ENCODE measurements at places on chromosomes 5 and 9.
A peak's percentile ranks its signal among the peaks of the same experiment; 100 is the strongest.

DNA sequence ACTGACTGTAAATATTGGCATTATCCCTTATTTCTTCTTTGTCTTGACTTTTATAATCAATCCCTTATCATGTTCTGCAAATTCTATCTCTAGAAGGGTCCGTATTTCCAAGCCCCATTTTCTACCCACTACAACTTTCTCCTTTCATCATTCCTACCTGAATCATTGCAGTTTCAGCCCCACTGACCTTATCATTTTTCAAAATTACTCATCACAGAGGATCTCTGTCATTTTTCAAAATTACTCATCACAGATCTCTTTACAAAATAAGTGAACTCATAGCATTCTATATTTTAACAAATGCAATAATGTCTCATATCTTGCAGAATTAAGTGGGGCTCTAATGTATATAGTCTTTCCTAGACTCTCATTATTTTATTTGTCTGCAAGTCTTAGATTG, 256.9 kb upstream of the COX7C start:
- DNase-seq = no peak

DNA sequence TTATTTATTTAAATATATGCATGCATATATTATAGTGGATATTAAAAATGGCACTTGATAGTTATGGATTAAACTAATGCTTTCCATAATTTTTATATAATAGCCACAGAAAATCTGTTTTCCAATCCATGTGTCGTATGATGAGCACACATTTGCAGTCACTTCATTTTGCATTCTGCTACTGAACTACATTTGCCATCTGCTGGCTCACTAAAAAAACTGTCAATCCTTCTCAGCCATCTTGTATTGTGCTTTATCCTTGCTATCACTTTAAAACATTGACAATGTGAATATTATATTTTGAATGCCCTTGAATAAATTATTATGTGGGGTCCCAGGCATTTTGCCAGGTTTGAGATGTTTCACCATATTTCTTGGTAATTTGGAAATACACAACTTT, 586.6 kb downstream of the DNAH5 start:
- no peak for DNase-seq

- no peak for DNase-seq
Observed at GRCh38 chr5:149628221-149628620, 46.9 kb downstream of the ARHGEF37 start.

DNA sequence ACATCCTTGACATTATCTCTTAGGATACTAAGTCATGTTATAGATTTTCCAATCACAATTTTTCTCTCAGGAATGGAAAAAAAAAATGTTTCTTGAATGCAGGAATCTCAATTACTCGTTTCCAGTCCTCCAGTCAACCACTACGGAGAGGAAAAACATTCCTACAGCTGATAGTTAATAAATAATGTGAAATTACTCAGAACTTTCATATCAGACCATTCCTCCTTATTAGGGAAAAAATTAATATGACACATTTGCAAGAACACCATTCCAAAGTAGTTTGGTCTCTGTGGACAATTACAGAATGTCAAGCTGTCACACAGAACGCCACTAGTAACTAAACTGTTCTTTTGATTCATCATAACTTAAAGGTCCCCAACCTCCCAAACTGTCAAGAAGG, 31.5 kb downstream of the MED27 start:
- no peak for DNase-seq

DNA sequence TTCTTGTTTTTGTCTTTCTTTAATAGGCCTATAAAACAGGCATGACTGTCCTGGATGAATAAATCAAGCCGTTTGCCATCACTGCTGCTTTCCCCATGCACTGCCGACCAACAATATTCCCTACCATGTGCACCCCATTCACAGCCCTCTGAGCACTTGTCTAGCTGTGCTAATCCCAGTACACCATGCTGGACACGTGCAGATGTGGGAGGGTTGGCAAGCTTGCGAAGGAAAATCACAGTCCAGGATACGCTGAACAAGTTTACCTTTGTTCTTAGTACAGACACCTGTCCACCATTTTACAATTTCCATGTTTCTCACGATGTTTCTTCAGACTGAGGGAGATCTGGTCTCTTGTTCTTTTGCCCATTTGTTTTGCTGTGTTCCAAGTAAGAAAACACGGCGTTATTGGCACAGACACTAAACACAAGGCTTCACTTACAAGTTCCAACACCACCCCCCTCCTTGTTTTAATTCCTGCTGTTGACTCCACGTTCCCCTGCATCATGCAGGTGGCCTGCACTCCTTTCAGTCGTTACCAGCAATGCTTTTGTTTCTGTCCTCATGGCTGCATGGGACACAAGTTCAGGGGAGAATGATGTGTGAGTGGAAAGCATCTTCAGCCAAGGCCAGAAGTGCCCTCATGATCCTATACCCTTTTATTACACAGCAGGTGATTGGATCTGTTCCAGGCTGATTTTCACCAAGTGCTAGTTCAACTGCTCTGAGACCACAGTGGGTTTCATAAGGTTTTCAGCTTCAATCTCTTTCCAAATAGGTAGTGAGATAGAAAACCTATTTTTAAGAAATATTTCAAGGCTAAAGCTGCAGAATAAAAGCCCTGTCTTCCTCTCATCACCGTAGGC, 608.9 kb downstream of the IRX1 start:
- DNase-seq = no peak

DNA sequence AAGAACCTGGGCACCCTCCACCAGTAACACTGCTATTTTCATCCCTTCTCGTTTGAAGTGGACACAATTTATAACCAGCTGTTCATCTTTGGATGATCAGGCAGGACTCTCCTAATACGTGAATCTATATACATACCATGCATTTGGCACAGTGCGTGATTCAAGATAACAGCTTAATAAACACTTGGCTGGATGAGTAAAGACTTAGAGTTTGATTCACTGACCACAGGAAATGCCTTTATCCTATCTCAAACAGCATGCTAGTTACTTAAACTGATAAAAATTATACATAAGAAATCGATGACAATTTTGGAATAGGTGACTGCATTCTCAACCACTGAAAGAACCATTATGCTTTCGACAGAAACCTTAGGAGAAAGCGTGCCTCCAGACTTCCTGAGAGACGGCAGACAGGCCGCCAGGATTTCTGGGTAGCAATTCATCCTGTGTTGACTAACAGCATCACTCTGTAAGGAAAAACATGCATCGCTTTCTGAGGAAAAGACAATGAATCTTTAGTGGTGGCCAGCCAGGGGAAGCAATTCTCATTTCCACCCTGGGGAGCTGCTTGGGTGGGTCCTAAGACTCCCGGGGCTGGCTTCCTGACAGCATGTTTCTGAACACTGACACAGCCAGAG, 9.7 kb downstream of the MRPL36 start:
- no peak for DNase-seq

GRCh38 chr9:98222885-98223691, 30.7 kb upstream of the CORO2A start:
- DNase-seq = no peak

GRCh38 chr9:20280330-20280729, 342.0 kb downstream of the MLLT3 start:
- DNase-seq = no peak

DNA sequence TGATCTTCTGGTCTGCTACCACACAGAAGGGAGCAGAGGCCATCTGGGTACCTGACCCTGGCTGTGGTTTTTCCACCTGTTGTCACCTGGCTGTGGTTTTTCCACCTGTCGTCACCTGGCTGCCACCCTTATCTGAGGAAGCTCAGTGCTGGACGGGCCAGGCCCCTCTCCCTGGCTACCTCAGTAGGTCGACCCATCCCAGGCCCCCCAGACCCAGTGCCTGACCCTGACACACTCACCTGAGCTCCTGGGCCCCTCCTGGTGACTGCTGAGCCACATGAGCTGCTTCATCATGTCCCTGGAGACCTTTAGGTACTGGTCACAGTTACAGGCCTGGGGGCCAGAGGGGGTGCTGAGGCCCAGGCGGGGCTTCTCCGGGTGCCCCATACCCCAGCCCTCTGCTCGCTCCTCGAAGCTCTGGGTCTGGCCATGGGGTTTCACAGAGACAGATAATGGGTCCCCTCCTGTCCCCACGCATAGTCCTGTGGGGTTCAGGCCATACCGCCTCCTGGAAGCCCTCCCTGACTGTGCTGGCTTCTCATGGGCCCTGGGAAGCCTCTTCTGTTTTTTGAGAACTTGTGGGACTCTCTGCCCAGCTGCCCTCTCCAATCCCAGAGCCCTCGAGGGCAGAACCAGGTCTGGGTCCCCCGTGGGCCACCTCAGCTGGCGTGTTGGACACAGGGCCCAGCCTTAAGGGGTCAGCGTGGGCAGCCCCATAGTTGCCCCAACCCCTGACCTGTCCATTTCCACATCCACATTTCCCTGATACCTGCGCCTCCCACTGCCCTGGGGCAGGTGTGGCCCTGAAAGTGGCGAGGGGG, 7.5 kb upstream of the NRARP start:
- no peak for DNase-seq

GRCh38 chr9:101093620-101094019, 65.1 kb downstream of the PLPPR1 start:
- no peak for DNase-seq

- peak; percentile 50 for DNase-seq
Observed at GRCh38 chr5:169064093-169064492, 236.8 kb downstream of the SLIT3 start.

- no peak for DNase-seq
Observed at GRCh38 chr9:68887232-68887631, 126.7 kb downstream of the PRKACG start.

- peak; percentile 80 for DNase-seq
Observed at GRCh38 chr5:169416583-169417196, 115.8 kb upstream of the SLIT3 start.

DNA sequence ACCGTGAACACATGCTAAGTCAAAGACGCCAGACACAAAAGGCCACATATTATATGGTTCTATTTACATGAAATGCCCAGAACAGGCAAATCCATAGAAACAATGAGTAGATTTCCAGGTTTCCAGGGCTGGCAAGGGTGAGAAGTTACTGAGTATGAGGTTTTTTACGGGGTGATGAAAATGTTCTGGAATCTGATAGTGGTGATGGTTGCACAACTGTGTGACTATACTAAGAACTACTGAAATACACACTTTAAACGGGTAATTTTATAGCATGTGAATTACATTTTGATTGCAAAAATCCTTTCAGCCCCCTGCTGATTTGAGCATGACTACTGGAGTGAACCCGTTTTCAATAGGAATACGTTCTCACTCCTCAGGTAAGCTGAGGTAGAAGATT, 46.7 kb upstream of the TBC1D9B start:
- DNase-seq = no peak

GRCh38 chr5:138574744-138575193, 432 bp downstream of the HSPA9 start:
- no peak for DNase-seq

GRCh38 chr5:112356178-112356956, 62.7 kb downstream of the EPB41L4A start:
- DNase-seq = no peak

DNA sequence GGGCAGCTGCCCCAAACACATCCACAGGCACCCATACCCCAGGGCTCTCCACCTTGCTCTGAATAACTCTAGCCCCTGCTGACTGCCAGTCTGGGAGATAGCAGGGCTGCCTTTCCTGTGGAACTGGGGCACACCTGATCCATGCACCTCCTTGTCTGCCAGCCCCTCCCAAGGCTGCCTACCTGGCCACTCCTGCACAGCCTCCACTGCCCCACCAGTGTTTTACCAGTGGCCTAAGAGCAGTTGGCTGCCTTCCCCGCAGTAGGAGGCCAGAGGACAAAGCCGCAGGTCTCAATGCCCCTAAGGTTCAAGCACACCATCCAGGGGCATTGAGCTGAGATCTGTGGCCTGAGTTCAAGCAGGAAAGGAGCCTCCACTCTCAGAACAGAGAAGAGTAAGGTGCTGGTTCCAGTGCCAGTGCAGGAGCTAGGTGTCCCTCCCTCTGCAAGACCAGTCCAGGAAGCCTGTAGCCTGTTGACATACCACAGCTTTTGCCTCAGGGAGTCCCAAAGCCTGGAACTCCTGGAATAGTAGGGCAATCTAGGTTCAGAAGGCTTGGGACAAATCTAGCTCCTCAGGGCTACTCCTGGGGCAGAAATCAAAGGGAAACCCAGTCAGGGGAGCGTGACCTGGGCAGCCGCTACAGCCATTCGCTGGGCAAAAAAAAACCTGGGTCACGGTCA, 514.5 kb upstream of the PTGER4 start:
- DNase-seq = no peak

DNA sequence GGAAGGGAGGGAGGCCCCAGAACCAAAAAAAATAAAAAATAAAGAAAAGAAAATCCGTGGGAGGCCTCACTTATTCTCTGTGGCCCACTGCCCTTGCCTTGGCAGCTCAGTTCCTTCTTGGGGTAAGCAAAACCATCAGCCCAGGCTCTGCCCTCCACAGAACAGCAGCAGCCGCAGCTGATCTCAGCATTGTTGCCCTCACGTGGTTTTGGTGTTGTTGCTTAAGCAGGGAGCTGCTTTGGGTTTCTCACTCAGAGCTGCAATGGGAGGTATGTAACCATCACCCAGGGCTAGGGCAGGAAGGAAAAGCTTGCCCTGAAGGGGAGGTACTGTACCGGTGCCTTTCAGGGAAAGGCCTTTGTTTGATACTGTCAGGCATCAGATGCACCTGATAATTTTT, 374.7 kb upstream of the WWC1 start:
- peak; percentile 19 for DNase-seq

GRCh38 chr5:38008198-38008597, 168.4 kb upstream of the GDNF start:
- DNase-seq = no peak

- DNase-seq = no peak
Observed at GRCh38 chr5:38961691-38962090, 112.5 kb downstream of the RICTOR start.

GRCh38 chr9:126379661-126380360, 53.2 kb downstream of the MVB12B start:
- DNase-seq = no peak

DNA sequence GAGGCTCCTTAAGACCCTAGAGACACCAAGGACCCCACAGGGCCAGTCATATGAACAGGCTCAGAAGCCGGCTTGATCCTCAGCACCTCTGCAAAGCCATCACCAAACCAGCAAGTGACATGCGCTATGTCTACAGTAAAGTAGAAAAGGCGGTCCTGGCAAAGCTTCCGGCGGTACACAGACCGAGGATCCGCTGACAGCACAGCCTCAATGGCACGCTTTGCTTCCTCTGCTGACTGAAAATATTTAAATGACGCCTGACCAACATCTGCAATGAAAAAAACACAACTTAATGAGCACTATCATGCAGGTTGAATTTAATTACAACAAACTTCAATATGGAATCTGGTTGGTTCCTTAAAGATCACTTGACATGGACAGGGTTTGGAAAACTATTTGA, 17.6 kb downstream of the TRMO start:
- DNase-seq = no peak

- DNase-seq = no peak
Observed at GRCh38 chr5:252546-252945, 18.9 kb upstream of the PDCD6 start.

- DNase-seq = no peak
Observed at GRCh38 chr9:98766586-98766985, 29.8 kb downstream of the ANKS6 start.

GRCh38 chr5:107268241-107268640, 402.5 kb downstream of the EFNA5 start:
- no peak for DNase-seq
